ENCODE measurements at places on chromosomes 7 and 10.

DNA sequence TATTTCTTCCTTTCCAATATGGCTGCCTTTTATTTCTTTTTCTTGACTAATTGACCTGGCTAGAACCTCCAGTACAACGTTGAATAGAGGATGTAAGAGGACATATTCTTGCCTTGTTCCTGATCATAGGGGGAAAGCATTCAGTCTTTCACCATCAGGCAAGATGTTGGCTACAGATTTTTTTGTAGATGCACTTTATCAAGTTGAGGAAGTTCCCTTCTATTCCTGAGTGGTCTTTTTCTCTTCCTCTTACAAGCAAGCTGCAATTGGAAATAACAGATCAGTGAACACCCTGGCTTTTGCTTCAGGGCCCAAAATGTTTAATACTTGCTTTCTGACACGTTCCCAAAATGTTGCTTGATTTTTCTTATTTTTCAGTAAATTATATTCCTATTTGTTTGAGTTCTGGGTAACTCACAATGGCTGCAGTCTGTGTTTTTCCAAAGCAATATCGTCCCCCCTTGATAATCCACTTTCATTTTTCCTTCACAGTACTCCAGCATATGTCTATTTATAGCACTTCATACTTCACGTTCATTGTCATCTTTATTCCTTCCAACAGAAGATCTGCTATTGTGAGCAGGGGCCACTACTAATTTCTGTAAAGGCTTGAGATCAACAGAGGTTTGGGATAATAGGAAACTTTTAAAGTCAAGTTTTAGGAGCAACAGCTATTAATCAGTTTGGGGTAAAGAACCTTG, 11.7 kb downstream of the CPEB3 start:
- DNase-seq = peak; percentile 18

DNA sequence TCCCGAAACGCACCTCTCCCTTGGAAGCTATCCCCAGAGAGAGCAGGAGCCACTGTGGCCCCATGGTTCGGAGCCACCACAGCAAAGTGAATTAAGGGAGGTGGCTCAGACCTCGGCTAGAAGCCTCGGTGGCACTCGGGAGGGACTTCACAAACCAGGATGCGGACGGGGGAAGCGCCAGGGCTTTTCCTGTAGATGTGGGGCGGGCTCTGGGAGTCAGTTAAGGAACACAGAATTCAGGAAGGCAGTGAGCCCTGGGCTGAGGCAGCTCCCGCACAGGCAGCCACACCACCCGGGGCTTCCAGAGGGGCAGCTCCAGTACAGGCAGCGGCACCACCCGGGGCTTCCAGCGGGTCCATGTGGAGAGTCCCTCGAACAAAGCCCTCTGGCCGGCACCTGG, 42.7 kb upstream of the DPYSL4 start:
- DNase-seq = no peak

- DNase-seq = no peak
These were observed 99.0 kb downstream of the UBE2H start for GRCh38 chr7:129853661-129854268.

GRCh38 chr7:832167-832967, at the start of gene SUN1:
TSS of gene SUN1 (plus strand) at chr7:832476. CDS start at chr7:832525, 49 bp downstream.
- DNase-seq = peak; percentile 42

DNA sequence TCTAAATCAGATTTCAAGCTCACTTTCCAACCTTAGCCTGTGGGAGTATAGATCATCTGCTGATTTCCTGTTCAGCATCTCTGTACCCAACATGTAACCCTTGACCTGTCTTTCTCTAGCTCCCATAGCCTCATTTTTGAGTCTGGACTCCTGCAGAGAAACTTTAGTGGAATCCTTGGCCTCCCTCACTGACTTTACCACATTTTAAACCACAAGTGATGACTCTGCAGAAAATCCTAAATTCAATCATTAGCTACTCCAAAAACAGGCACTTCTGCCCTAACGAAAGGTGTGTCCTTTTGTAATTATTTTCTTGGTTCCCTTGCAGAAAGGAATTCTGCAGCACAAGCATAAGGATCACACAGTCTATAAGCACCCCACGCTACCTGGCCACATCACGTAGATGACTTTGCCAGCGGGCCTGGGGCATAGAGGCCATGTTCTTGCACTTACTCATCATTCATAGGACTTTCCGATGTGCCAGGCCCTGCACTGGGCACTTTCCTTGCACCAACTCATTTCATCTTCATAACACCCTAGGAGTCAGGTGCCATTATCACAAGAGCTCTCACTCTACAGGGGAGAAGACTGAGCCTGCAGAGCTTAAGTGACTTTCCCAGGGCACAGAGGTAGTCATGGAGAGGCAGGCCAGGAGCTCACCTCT, 57.2 kb upstream of the OPALIN start:
- DNase-seq = peak; percentile 79

GRCh38 chr7:7127773-7128172, 54.6 kb upstream of the C1GALT1 start:
- DNase-seq = no peak
